ENCODE measurements at places on chromosomes 16 and 17.

GRCh38 chr16:79970551-79971236 is 370.2 kb upstream of the MAF start:
- no peak for DNase-seq

GRCh38 chr17:4344926-4345325 is 21.5 kb downstream of the UBE2G1 start:
- DNase-seq, result no peak

GRCh38 chr16:84052071-84052622 is 9.6 kb upstream of the SLC38A8 start:
- no peak for DNase-seq

DNA sequence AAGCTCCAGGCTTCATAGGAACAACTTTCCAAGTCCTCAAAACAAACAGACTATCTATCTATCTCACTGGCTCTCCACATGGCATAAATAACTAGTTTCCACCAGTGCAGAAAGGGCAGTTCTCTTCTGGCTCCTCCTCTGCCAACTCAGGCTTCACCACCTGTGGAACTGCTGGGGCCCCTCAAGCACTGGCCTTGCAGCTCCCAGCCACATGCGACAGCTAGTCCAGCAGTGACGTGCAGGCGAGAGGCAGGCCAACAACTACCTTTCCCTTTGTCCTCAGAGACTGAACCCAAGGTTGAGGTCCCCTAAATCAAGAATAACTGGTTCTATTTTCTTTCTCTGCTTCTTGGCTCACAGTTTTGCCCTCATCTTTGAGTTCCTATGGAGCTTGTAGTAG is 137.6 kb downstream of the AATF start:
- DNase-seq, result no peak

- DNase-seq, result no peak
Observed at GRCh38 chr17:49637050-49637449, 40.8 kb downstream of the SPOP start.

- no peak for DNase-seq
Observed at GRCh38 chr17:2798188-2798587, 1.9 kb downstream of the RAP1GAP2 start.
